Activated CD4-positive, alpha-beta T cell treated with anti-CD3 and anti-CD28 coated beads for 36 hours (primary cell): ENCODE measurements at places on chromosomes 6 and 20. TPM values are rescaled to one million over a fixed set of nuclear protein-coding genes. Genes with fewer than 3 reads are reported as not detected.

Gene MYT1
- 0.14 TPM for total RNA-seq

Gene AVP
- not detected for total RNA-seq

Gene USP49
- total RNA-seq = 5.6 TPM

Gene ERMARD
- total RNA-seq = 30.2 TPM

Gene SGK2
- 0.27 TPM for total RNA-seq

Gene BCAS1
- 0.14 TPM for total RNA-seq

Gene TULP1
- not detected for total RNA-seq

Gene TBXT
- not detected for total RNA-seq

Gene CTCFL
- total RNA-seq = not detected

Gene CAGE1
- total RNA-seq = 0.09 TPM

Gene RBM38
- total RNA-seq = 96.5 TPM

Gene MTFR2
- 26.9 TPM for total RNA-seq

Gene MYL9
- total RNA-seq = 0.60 TPM

Gene FANCE
- 14.8 TPM for total RNA-seq

Gene SPATS1
- total RNA-seq = not detected

Gene CYP39A1
- not detected for total RNA-seq
